ENCODE measurements at places on chromosomes 3 and 15. TPM values are rescaled to one million over a fixed set of nuclear protein-coding genes. Genes with fewer than 3 reads are reported as not detected.

Gene DPPA2
- not detected for polyA plus RNA-seq

Gene ISLR
- polyA plus RNA-seq, result 3.0 TPM

Gene HYAL1
- polyA plus RNA-seq, result not detected

Gene CYP8B1
- not detected for polyA plus RNA-seq

Gene UQCC5
- polyA plus RNA-seq, result 65.0 TPM
